ENCODE measurements at places on chromosomes 13 and 19. TPM values are rescaled to one million over a fixed set of nuclear protein-coding genes. Genes with fewer than 3 reads are reported as not detected.

TICAM1 gene
- 15.1 TPM for polyA plus RNA-seq

RYR1 gene
- polyA plus RNA-seq: 0.43 TPM

- no peak overlapping the region for H3K27ac ChIP-seq
- no peaks in the 10 kb centered on the region for H3K36me3 ChIP-seq
- no peaks in the 10 kb centered on the region for H3K4me1 ChIP-seq
Observed at GRCh38 chr13:73857106-73857505, 277.1 kb downstream of the KLF12 start.

CGB8 gene
- not detected for polyA plus RNA-seq

- no peak overlapping the region for H3K27ac ChIP-seq
- H3K27me3 ChIP-seq: no peaks in the 10 kb centered on the region
- no peak overlapping the region for H3K4me3 ChIP-seq
- H3K36me3 ChIP-seq: no peaks in the 10 kb centered on the region
Observed at GRCh38 chr19:4014541-4015491, 7.3 kb downstream of the PIAS4 start.

CYP4F8 gene
- polyA plus RNA-seq: not detected

- no peaks in the 10 kb centered on the region for H3K27me3 ChIP-seq
- no peaks in the 10 kb centered on the region for H3K36me3 ChIP-seq
- DNase-seq: no peak
- no peak overlapping the region for H3K4me3 ChIP-seq
Observed at GRCh38 chr19:49212016-49212701, 54.6 kb downstream of the TRPM4 start.

GRCh38 chr13:23986619-23987018 is 89.3 kb upstream of the C1QTNF9B start:
- no peak for DNase-seq
- peaks cover 14% of the 10 kb centered on the region for H3K27me3 ChIP-seq
- H3K4me3 ChIP-seq: no peak overlapping the region
- no peaks in the 10 kb centered on the region for H3K36me3 ChIP-seq
- H3K4me1 ChIP-seq: no peaks in the 10 kb centered on the region

SHANK1 gene
- not detected for polyA plus RNA-seq

- H3K27me3 ChIP-seq: peaks cover 7% of the 10 kb centered on the region
- DNase-seq: no peak
- H3K4me3 ChIP-seq: no peak overlapping the region
- no peak overlapping the region for H3K27ac ChIP-seq
- no peaks in the 10 kb centered on the region for H3K4me1 ChIP-seq
Observed at GRCh38 chr19:709965-710571, 1.3 kb downstream of the PALM start.

ZNF681 gene
- polyA plus RNA-seq: 0.91 TPM
